ENCODE measurements at places on chromosomes 5 and 9.

DNA sequence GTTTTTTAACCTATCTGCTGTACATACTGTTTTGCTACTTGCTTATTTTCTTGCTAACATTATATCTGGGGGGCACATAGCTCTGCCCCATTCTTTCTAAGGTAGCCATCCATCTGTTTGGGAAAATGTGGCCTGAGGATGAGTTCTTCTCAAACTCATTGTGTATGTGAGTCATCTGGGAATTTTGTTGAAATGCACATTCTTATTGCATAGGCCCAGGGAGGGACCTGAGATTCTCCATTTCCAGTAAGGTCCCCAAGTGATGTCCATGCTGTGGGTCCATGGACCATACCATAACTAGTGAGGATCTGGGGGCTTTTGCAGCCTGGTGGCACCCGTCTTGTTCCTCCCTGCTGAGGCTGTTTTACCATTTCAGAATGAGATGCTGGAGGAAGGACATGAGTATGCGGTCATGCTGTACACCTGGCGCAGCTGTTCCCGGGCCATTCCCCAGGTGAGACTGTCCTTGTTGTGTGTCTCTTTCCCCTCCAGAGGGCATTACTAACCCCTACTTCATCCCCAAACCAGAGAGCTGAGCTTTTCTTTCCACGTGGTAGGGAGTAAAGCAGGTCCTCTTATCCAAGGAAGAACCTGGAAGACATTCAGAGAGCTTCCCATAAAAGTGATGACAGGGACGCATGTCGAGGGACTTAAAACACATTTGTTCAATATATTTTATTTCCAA lies 28.6 kb downstream of the CYFIP2 start:
- DNase-seq: no peak

DNA sequence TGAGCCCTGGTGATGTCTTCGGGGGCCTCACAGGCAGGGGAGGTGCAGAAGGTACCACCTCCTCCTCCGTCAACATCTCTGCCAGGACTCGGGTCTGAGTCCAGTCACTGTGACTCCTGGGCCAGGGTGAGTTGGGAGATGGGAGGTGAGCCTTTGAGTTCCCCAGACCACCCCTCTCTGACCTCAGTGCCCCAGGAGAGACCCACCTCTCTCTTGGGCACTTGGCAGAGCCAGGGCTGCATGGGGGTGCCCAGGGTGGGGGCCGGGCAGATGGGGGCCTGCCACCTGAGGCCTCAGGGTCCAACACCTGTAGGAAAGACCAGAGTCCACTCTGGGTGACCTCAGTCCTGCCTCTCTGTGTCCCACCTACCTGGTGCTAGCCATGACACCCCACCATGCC lies 6.8 kb downstream of the KIF12 start:
- no peak for DNase-seq

DNA sequence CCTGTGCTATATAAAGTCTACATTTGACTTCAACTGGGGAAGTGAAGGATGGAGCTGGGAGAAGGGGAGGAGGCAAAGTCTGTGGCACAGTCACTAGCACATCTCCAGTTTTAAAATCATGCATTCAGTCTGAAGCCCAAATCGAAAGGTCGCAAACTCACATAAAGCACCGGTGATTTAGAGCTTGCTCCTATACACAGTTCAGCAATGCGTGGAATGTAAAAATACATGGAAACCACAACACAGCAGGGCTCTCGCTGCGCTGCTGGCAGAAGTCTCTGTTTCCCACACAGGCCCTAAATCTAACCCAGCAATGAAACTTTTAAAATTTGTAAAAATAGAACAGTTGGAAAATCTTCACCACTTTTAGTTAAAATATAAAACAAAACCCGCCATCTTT lies 68.2 kb downstream of the EBF1 start:
- no peak for DNase-seq

GRCh38 chr9:89920951-89921350 lies 316.1 kb downstream of the GADD45G start:
- DNase-seq: no peak

Measured in stimulated activated CD8-positive, alpha-beta memory T cell treated with anti-CD3 and anti-CD28 coated beads, Interleukin-7, amount 100 ng/mL, for 4 hours (primary cell).